Sigmoid colon (tissue), 7 donors: ENCODE measurements at places on chromosomes 4 and X. TPM values are rescaled to one million over a fixed set of nuclear protein-coding genes. Genes with fewer than 3 reads are reported as not detected.

- DNase-seq, result no peak
- H3K27ac ChIP-seq, result no peak overlapping the region
- H3K4me3 ChIP-seq, result no peak overlapping the region
- H3K36me3 ChIP-seq, result no peaks in the 10 kb centered on the region
- no peaks in the 10 kb centered on the region for H3K27me3 ChIP-seq
- H3K4me1 ChIP-seq, result peaks cover 20% of the 10 kb centered on the region
Observed at GRCh38 chrX:118865231-118865630, 41.6 kb downstream of the ZCCHC12 start.

DNA sequence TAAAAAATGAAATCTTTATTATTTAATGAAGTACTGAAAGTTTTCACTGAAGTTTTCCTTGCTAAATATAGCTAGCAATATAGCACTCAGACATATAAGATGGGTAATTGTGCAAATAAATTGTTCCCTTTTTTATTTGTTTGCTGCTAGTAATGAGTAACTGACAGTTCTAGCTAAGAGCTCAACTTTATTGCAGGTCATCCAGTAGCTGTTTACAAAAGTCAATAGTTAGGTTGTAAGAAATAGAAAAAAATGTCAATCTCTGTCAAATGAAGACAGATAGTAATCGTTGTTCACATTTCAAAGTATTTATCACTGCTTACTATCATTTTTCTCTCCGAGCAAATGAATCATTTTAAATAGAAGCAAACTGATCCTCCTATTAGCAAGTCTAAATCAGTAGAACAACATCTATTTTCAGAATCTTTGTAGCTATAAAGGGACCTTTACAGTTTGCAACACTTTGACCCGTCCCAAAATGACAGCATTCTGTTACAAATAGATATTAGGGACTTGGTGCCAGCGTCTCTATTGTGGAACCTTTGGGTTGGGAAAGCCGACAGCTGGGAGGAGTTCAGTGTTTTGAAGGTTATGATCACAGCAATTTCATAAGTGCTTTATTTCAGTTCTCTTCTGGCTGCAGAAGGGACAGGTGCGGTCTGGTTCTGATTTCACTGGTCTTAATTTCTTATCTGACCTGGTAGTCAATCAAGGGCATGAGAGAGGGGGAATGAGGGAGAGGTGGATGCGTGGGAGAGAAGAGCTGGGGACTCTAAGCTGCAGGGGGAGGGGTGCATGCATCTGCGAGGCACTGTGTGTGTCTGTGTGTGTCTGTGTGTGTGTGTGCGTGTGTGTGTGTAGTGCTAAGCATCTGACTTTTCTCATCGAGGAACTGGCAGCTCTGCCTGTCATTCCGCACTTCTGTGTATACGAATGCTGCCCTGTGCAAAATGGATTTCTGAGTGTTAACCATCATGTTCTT lies 227.9 kb upstream of the PITX2 start:
- DNase-seq, result no peak
- no peak overlapping the region for H3K27ac ChIP-seq
- H3K4me1 ChIP-seq, result peaks cover 12% of the 10 kb centered on the region

- H3K4me1 ChIP-seq, result peaks cover 9% of the 10 kb centered on the region
- no peaks in the 10 kb centered on the region for H3K36me3 ChIP-seq
- H3K27me3 ChIP-seq, result no peaks in the 10 kb centered on the region
- H3K27ac ChIP-seq, result no peak overlapping the region
- no peak for DNase-seq
- H3K4me3 ChIP-seq, result no peak overlapping the region
Observed at GRCh38 chr4:123352240-123352945, 44.2 kb upstream of the SPRY1 start.

ADRA2C gene
- polyA plus RNA-seq, result not detected

GAGE12H gene
- polyA plus RNA-seq, result not detected
